ENCODE measurements at places on chromosomes 3 and 15.

DNA sequence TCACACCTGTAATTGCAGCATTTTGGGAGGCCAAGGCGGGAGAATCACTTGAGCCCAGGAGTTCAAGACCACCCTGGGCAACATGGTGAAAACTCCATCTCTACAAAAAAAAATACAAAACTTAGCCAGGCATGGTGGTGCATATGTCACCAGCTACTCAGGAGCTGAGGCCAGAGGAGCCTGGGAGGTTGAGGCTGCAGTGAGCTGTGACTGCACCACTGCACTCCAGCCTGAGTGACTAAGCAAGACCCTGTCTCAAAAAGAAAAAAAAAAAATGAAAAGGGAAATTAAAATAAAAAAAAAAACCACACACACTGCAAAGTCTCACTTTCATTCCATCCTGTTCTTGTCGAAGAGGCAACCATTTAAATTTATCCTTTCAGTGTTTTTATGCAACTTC is 100.8 kb upstream of the PIAS1 start:
- no peak for DNase-seq
- H3K36me3 ChIP-seq = no peaks in the 10 kb centered on the region
- no peak overlapping the region for H3K27ac ChIP-seq

GRCh38 chr15:94701281-94701985 is 470.1 kb downstream of the MCTP2 start:
- H3K27me3 ChIP-seq = no peaks in the 10 kb centered on the region
- no peaks in the 10 kb centered on the region for H3K36me3 ChIP-seq
- H3K4me3 ChIP-seq = no peak overlapping the region
- no peak for DNase-seq

- no peak overlapping the region for H3K27ac ChIP-seq
- no peak overlapping the region for H3K4me3 ChIP-seq
- H3K4me1 ChIP-seq = no peaks in the 10 kb centered on the region
- peaks cover 6% of the 10 kb centered on the region for H3K27me3 ChIP-seq
- H3K36me3 ChIP-seq = no peaks in the 10 kb centered on the region
These were observed 19.5 kb upstream of the HRH1 start for GRCh38 chr3:11134794-11135193.

DNA sequence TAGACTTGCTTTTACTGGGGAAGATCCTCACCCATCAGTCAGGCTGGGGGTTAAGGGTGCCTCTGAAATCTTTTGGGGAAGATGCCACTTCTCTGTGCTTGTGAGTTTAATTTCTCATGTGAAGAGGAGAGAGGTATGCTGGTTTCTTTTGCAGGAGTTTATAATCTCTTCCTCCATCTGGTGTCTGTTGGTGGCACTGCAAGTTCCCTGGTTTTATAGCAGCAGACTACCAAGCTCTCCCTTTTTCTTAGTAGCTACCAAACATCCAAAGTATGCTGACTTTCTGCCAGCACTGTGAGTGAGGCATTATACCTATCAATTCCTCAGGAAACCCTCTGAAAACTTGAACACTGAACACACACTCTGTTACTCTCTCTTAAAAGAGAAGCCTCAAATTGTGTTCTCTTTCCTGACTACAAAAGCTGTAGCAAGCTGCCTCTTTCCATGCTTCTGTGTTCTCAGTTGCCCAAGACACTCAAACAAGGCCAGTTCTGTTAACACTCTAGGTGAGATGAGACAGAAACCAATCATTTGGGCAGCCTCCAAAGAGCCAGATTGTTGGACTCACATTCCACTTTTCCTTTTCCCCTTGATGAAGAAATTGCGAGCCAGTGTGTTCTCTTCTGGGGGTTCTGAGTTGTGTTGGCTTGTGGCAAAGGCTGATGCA is 299.5 kb downstream of the GAP43 start:
- H3K27me3 ChIP-seq = no peaks in the 10 kb centered on the region
- DNase-seq = peak; percentile 22

GRCh38 chr3:54573858-54574257 is 354.0 kb downstream of the LRTM1 start:
- H3K27ac ChIP-seq = no peak overlapping the region
- peaks cover 2% of the 10 kb centered on the region for H3K27me3 ChIP-seq
- H3K4me3 ChIP-seq = no peak overlapping the region
- H3K36me3 ChIP-seq = no peaks in the 10 kb centered on the region

DNA sequence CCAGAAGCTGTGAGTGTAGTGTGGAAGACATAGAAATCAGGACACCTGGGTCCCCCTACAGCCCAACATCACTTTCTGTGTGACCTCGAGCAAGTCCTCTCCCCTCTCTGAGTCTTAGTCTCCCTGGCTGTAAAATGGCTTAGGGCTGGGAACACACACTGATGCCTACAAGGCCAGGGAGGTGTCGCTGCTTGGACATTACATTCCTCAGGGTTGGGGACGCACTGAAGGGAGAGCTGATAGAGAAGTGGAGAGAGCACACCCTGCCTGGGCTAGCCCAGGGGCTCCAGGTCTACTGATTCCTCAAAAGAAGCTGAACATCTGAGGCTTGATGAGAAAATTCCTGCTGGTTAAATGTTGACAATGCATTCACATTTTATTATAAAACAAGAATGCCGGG is 6.3 kb upstream of the ALAS1 start:
- no peaks in the 10 kb centered on the region for H3K27me3 ChIP-seq
- no peak overlapping the region for H3K4me3 ChIP-seq
- H3K36me3 ChIP-seq = no peaks in the 10 kb centered on the region

DNA sequence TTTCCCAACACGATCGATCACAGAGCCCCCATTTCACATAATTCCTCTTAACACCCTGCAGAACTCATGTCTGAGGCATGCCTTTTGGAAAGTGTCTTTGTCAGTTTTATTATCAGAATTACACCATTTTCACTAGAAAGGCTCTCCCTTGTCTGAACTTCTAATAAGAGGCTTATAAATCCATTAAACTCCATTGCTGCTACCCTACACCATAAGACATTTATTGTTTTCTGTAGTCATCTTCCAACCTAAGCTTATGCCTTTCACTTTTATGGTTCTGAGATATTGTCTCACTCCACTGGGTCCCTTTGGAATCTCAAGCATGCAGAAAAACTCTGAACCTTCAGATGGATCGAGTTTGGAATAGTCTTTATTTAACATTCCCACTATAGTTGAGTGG is 50.2 kb upstream of the TPM1 start:
- no peak for DNase-seq
- H3K36me3 ChIP-seq = no peaks in the 10 kb centered on the region
- peaks cover 8% of the 10 kb centered on the region for H3K4me1 ChIP-seq
- H3K27me3 ChIP-seq = no peaks in the 10 kb centered on the region

- peaks cover 3% of the 10 kb centered on the region for H3K27me3 ChIP-seq
- H3K27ac ChIP-seq = no peak overlapping the region
- H3K36me3 ChIP-seq = no peaks in the 10 kb centered on the region
- no peak for DNase-seq
These were observed 3.5 kb downstream of the CSK start for GRCh38 chr15:74785194-74786032.

GRCh38 chr15:45648521-45649200 is 13.8 kb downstream of the SQOR start:
- no peaks in the 10 kb centered on the region for H3K36me3 ChIP-seq
- no peak overlapping the region for H3K4me3 ChIP-seq
- H3K27me3 ChIP-seq = peaks cover 3% of the 10 kb centered on the region

- no peak for DNase-seq
- no peaks in the 10 kb centered on the region for H3K36me3 ChIP-seq
- H3K27me3 ChIP-seq = peaks cover 31% of the 10 kb centered on the region
- no peak overlapping the region for H3K27ac ChIP-seq
These were observed 53.9 kb upstream of the SLC6A11 start for GRCh38 chr3:10762116-10762515.

GRCh38 chr15:100995471-100996430 is 76.6 kb downstream of the LRRK1 start:
- H3K4me3 ChIP-seq = no peak overlapping the region
- DNase-seq = no peak
- no peaks in the 10 kb centered on the region for H3K36me3 ChIP-seq
- H3K27me3 ChIP-seq = peaks cover 28% of the 10 kb centered on the region
- peaks cover 5% of the 10 kb centered on the region for H3K4me1 ChIP-seq

DNA sequence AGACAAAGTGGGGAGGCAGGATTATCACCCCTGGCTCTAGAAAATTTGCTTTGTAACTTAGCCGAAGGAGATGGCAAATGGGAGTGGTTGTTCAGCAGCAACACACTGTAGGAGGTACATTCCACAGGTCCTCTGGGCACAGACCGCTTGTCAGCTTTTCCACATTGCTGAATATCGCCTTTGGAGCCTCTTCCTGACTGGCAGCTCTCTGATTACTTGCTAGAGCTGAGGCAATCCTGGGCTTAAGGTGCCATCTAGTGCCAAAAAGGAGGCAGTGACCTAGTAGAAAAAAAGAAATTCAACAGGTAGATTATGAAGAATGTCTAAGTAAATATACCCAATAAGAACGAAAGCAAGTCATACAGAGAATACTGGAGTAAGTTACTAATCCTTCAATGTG is 13.1 kb upstream of the SCN5A start:
- DNase-seq = no peak
- no peak overlapping the region for H3K27ac ChIP-seq
- H3K4me3 ChIP-seq = no peak overlapping the region
- H3K4me1 ChIP-seq = peaks cover 4% of the 10 kb centered on the region

DNA sequence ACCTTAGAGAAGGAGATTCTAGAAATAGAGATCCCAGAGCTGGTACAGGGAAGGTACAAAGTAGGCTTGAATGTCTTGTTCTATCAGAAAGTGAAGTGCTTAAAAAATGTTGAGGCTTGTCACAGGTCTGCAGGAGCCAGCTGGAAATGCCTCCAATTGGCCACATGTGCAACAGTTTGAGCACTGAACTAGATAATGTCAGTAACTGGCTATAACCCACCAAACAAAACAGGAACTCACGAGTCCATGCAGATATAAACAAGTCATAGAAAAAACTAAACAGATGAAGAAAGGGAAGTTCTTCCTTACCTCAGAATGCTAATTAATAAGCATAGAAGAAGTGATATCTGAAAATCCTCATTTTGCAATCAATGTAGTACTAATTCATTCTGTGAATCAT is 11.9 kb upstream of the TF start:
- no peak overlapping the region for H3K4me3 ChIP-seq
- H3K27me3 ChIP-seq = peaks cover 59% of the 10 kb centered on the region
